ENCODE measurements at places on chromosomes 3 and 15.

GRCh38 chr3:87136066-87136596 lies 91.0 kb upstream of the CHMP2B start:
- DNase-seq = no peak

DNA sequence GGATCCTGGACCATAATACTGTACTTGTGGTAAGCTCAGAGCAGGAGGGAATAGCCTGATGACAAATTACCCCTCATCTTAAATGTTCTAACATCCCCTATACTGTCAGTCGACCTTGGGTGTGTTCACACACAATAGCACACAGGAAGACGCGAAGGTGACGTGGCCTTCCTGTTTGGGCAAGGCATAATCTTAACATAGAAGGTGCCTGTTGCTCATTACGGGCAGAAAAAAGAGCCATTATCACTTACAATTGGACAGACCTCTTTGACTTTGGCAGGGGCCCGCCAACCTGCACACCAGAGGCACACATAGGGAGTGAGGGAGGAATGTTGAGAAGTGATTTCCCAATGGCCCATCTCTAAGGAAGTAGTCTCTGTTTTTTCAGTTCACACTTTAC lies 144.2 kb downstream of the ANO10 start:
- peak; percentile 42 for DNase-seq

DNA sequence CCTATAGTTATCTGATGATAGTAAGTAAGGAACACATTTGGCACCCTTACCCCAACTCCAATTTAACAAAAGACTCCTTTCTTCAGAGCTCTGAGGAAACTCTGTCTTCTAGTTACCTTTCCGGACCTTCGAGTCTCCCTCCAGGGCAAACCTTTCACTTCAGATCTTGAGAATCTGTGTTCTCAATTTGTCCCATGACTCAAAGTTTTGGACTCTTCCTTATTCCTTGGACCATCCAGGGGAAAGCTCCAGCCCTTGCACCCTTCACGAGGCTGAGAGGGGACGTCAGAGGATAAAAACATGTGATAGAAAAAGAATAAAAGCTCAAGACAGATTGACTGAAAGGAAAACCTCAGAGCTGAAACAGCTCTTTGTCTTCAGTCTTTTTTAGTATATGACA lies 76.9 kb downstream of the CTNNB1 start:
- DNase-seq = no peak

DNA sequence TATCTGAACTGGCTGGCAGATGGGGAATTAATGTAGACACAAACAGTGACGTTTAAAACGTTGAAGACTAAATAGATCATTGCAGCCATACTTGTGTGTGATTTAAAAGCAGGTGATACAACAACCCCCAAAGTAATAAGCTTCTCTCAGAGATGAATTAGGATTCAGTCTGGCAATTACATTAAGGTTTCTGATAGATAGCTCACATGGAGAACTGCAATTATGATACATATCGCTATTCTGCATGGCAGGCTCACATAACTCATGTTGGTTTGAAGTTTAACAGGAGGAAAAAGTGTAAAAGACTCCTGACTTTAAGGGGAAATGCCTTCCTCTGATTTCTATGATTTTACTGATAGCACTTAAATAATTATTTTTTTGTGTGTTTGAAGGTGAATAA lies 196.9 kb downstream of the CLSTN2 start:
- no peak for DNase-seq

- no peak for DNase-seq
These were observed 10.3 kb upstream of the ROPN1B start for GRCh38 chr3:125958511-125959316.

- DNase-seq = no peak
These were observed 136.8 kb upstream of the BNIP2 start for GRCh38 chr15:59825901-59826300.

- no peak for DNase-seq
These were observed 88.0 kb downstream of the PIK3R4 start for GRCh38 chr3:130658678-130659077.

DNA sequence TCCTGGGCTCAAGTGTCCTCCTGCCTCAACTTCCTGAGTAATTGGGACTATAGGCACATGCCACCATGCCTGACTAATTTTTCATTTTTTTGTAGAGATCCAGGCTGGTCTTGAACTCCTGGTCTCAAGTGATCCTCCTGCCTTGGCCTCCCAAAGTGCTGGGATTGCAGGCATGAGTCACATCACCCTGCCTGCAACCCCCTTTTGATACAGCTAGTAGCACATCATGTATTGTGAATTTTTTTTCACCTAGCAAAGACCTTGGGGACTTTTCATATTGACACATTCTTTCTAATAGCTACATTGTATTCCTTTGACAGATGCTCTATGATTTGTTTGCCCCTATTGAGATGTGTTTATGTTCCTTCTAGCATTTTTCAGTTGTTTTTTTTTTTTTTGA lies 14.2 kb downstream of the IRAK2 start:
- no peak for DNase-seq

DNA sequence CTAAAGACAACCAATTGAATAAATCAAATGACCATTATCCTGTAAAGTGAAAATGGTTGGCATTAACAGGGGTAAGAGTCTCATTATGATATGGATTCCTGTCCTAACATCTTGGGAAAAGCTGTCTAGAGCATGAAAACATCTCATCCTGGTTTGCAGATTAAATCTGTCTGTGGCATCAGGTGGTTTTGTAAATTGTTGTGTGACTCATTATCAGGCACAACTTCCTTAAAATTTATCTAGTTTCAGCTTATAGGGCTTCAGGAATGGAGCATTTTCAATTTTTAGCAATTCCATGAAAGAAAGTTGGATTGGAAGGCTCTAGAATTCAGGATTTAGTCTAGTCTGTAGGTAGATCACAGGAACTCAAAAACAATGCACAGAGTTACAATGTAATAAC lies 31.1 kb upstream of the SLC27A2 start:
- no peak for DNase-seq

- no peak for DNase-seq
These were observed 78.0 kb downstream of the CPN2 start for GRCh38 chr3:194272861-194273742.

GRCh38 chr3:63386568-63386967 lies 108.5 kb downstream of the SYNPR start:
- DNase-seq = no peak

DNA sequence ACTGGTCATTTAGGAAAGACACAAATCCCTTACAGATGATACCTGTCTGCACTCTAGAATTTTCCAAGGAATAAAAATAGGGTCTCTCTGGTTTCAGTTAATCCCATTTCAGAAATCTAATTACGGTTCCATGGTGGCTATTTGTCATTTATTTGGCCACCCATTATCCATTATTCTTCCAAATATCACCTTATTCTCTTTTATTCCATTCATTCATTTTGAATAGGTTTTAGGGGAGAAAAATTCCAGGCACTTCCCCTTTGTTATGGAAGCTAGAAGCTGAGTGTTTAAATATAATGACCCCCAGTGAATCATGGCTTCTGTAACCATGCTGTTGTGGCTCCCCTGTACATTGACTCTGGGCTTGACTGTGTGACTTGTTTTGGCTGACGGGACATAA lies 420.8 kb upstream of the DPH6 start:
- DNase-seq = no peak

GRCh38 chr15:100809151-100809550 lies 70.5 kb upstream of the ALDH1A3 start:
- no peak for DNase-seq

DNA sequence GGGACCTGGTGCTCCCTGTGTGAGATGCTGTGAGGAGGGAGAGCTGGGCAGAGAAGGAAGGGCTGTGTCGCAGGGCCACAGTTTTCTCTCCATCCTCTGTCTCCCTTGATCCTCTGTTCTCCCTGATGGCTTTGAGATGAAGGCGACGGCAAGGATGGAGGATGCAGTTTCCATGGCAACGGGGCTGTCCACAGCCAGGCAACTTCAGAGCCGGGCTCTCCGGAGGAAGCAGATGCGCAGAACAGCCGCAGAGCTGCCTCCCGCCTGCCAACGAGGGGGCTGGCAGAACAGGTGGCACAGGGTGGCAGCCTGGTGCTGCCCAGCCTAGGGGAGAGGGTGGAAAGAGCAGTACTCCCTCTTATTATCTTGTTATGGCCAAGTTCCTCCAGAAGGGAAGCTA lies 9.9 kb upstream of the GRM2 start:
- no peak for DNase-seq

DNA sequence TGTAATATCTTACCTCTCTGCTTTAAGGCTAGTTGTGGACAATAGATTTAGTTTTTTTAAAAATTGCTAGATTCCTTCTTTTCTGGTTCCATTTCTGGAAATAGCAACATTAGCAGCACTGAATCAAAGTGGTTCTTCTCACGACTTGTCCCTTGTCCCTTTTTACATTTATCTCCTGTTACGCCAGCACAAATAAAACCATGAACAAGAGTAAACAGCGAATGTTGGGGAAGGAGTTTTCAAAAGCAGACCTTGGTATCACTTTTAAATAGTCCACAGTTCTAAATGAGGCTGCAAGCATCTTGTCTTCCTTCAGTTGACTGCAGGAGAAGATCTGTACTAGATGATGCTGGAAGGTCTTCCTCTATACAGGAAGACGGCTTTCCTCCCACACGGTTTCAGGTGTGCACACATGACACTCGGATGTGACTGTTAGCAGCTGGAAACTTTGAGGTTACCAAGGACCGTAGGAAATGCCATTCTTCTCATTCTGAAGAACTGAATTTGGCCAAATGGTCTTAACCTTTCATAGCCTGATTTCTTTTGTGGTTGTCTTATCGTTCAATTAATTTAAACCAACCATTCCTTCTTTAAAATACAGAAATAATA lies 251.0 kb upstream of the ICE2 start:
- no peak for DNase-seq

DNA sequence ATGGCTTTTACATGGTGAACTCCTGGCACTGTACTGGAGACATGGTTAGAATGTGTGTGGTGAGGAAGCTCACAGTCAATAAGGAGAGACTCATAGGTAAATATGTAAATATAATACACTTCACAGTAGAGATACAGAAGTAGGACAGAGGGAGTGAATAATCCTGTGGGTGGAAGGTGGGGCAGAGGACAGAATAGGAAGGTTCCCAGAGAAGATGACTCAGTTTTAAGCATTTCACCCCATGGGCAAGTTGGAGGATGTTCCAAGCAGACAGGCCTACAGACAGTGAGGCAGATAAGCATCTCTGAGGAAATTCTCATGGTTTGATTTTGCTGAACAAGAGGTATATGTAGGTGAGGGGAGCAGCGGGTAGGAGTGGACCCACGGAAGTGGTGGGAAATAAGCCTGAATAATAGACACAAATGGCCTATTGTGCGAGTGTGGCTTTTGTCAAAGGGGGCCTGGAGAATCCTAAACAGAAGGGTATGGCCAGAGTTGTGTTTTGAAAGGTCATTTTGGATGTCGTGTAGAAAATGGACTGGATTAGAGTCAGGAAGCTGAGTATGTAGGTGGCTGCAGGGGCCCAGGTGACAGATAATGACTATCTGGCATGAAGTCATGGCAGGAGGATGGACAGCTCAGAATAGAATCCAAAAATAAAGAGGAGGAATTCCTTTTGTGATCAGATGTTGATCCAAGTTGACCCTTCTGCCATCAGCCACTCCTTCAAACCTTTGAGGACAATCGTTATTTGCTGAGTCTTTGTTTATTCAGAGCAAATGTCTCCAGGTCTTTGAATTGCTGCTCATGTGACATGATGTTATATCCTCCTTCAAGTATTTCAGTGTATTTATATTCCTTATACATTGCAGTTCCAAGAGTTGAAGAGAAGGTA lies 97.3 kb upstream of the THRB start:
- no peak for DNase-seq

DNA sequence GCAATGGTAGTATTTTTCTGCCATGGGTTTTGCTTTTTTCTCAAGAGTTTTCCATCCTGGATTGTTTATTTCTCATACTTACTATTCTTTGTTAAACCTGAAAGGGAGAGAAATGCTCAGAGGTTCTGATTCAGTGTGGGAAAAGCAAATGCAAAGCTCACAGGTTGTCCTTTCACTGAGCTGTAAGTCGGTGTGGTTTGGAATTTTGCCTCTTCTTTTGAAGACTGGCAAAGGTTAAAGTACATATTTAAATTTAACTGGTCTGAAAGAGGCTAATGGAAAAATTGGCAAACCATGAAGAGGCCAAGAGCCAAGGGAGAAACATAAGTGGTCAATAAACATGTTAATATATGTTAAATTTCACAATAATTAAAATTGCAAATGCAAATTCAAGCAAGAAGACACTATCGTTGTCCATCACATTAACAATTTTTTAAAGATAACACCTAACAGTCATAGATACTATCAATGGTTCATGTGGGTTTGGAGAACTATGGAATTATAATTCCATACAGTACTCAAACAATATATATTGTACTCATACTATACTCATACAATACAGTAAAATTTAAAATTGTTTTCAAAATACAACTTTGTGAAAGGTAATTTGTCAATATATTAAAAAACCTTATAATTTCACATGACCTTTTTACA lies 246.8 kb upstream of the STT3B start:
- no peak for DNase-seq

GRCh38 chr15:71433402-71433801 lies 318.1 kb downstream of the THSD4 start:
- no peak for DNase-seq

- no peak for DNase-seq
These were observed 12.9 kb downstream of the LOXL1 start for GRCh38 chr15:73939138-73939537.

GRCh38 chr3:180059356-180059755 lies 22.6 kb upstream of the PEX5L start:
- no peak for DNase-seq

GRCh38 chr3:195032106-195032759 lies 238.7 kb downstream of the XXYLT1 start:
- no peak for DNase-seq
